ENCODE measurements at places on chromosomes 11 and 22. TPM values are rescaled to one million over a fixed set of nuclear protein-coding genes. Genes with fewer than 3 reads are reported as not detected.

- no peak overlapping the region for H3K4me3 ChIP-seq
- no peak for DNase-seq
- no peaks in the 10 kb centered on the region for H3K36me3 ChIP-seq
- no peak overlapping the region for H3K27ac ChIP-seq
- no peaks in the 10 kb centered on the region for H3K27me3 ChIP-seq
- H3K4me1 ChIP-seq, result no peaks in the 10 kb centered on the region
These were observed 26.0 kb downstream of the CELSR1 start for GRCh38 chr22:46511151-46512038.

Gene ANO1
- polyA plus RNA-seq, result 3.6 TPM

Gene ACRV1
- not detected for polyA plus RNA-seq

GRCh38 chr11:105202422-105202821 lies 62.9 kb upstream of the CARD18 start:
- H3K36me3 ChIP-seq, result no peaks in the 10 kb centered on the region
- no peaks in the 10 kb centered on the region for H3K27me3 ChIP-seq
- no peak overlapping the region for H3K4me3 ChIP-seq
- no peak overlapping the region for H3K27ac ChIP-seq

DNA sequence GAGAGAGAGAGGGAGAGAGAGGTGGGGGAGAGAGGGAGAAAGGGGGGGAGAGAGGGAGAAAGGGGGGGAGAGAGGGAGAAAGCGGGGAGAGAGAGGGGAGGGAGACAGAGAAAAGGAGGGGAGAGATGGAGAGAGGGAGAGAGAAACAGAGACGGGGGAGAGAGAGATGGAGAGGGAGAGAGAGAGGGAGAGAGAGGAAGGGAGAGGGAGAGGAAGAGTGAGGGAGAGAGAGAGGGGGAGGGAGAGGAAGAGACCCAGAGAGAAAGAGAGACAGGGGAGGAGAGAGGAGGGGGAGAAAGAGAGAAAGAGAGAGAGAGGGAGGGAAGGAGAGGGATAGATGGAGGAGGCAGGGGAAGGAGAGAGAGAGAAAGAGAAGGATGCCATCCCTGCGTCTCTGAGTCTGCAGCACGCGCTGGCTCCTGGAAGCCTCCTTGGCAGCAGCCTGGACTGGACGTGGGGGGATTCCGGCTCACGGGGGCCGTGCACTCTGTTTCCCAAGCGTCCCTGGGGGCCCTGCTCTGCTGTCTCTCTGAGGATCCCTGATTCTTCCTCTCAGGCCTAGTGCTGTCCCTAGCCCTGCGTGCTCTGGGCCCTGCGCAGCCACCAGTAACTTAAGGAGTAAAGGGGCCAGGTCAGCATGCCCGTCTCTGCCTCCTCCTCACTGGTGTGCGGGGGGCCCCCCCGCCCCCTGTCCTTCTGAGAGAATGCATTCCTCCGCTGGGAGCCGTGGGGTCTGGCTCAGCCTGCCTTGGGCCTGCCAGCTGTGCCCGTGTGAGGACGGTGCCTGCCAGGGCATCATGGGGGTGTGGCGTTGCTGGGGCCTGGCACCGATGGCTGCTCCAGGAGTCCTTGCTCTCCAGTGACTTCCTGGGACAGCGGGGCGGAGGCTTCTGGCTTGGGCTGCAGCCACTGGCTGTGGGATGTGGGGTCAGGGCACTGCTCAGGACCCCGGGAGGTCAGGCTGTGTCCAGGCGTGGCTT lies 429.5 kb downstream of the TBC1D22A start:
- H3K4me1 ChIP-seq, result no peaks in the 10 kb centered on the region
- H3K27ac ChIP-seq, result no peak overlapping the region
- DNase-seq, result no peak
- no peak overlapping the region for H3K4me3 ChIP-seq
- no peaks in the 10 kb centered on the region for H3K36me3 ChIP-seq

Gene ACR
- 0.34 TPM for polyA plus RNA-seq

- H3K27me3 ChIP-seq, result no peaks in the 10 kb centered on the region
- no peaks in the 10 kb centered on the region for H3K36me3 ChIP-seq
- H3K27ac ChIP-seq, result no peak overlapping the region
- H3K4me1 ChIP-seq, result peaks cover 4% of the 10 kb centered on the region
- DNase-seq, result no peak
These were observed 4.3 kb downstream of the RTN4RL2 start for GRCh38 chr11:57464539-57465181.

DNA sequence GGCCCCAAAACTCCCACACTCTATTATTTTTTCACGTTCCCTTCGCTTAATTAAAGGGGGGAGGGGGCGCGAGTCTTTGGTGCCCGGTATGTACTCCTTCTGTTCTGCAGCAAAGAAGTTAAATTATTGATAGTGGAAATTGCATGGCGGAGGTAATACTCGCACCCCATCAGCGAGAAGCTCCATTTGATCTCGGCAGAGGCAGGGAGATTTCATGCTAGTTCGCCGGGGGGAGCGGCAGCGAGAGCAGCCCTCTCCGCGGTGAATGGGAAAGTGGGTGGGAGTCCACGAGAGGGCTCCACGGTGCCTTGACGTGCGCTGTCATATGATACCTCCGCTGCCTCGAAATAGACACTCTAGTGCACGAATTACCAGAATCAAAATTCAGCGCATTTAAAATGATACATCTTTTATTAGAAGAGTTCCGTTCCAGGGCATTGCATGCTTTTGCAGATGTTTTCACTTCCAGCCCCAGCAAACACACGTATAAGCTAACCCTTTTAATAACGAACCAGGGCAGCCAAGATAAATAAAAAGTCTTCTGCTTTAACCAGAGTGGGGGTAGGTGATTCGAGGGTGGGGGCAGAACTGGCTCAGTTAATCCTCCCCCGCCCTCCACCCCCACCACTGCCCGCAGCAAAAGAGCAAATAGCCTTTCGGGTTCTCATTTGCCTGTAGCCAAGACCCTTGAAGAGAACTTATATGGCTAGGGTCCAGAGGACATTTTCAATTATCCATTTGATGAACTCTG lies 1.3 kb upstream of the BDNF start:
- no peaks in the 10 kb centered on the region for H3K36me3 ChIP-seq
- H3K27me3 ChIP-seq, result peaks cover 12% of the 10 kb centered on the region
- no peak overlapping the region for H3K27ac ChIP-seq
- DNase-seq, result no peak

GRCh38 chr11:16252373-16252772 lies 104.0 kb downstream of the SOX6 start:
- H3K27me3 ChIP-seq, result no peaks in the 10 kb centered on the region
- no peaks in the 10 kb centered on the region for H3K36me3 ChIP-seq
- H3K4me3 ChIP-seq, result no peak overlapping the region
- DNase-seq, result no peak
- no peak overlapping the region for H3K27ac ChIP-seq

- DNase-seq, result no peak
- peaks cover 39% of the 10 kb centered on the region for H3K4me1 ChIP-seq
- no peaks in the 10 kb centered on the region for H3K36me3 ChIP-seq
- H3K27ac ChIP-seq, result no peak overlapping the region
These were observed 977 bp upstream of the KCNJ5 start for GRCh38 chr11:128890216-128890542.

DNA sequence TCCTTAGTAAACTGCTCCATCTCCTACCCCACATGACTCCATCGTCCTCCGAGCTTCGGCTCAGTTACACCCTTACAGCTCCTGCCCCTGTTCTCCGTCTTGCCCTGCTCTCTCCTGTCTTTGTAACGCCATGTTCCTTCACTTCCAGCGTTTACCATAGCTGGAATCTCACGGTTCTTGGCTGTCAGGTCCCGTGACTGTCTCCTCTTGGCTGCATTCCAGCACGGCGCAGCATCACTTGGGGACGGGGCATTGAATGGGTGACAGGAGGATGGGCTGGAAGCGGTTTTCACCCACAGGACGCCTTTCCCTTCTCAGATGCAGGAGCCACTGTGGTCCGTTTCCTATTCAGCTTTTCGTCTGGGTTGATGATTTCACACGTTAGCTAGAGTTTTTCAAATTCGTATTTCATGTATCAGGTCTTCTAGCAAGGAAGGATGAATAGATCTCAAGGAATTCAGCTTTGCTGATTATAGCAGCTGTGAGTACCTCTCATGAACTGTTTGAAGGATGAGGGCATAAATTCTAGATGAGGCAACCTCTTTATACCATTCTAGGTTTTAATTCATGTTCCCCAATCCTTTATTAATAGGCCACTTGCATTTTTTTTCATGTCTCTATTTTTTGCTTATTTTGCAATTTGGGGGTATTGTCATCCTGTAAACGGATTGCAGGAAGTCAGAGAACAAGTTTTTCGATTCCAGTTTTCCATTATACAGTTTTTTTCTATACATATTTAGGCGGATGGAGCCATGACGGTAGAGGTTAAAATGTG lies 29.1 kb downstream of the ZBED4 start:
- H3K27me3 ChIP-seq, result no peaks in the 10 kb centered on the region
- H3K36me3 ChIP-seq, result peaks cover 17% of the 10 kb centered on the region
- H3K4me1 ChIP-seq, result no peaks in the 10 kb centered on the region

Gene OR4S1
- not detected for polyA plus RNA-seq

- H3K27me3 ChIP-seq, result no peaks in the 10 kb centered on the region
- DNase-seq, result no peak
- H3K36me3 ChIP-seq, result no peaks in the 10 kb centered on the region
- no peak overlapping the region for H3K4me3 ChIP-seq
These were observed 80.9 kb downstream of the TIMP3 start for GRCh38 chr22:32882360-32882755.

Gene L3MBTL2
- 15.9 TPM for polyA plus RNA-seq

GRCh38 chr11:118485273-118485672 lies 42.0 kb upstream of the TTC36 start:
- no peaks in the 10 kb centered on the region for H3K4me1 ChIP-seq
- no peak for DNase-seq
- H3K4me3 ChIP-seq, result no peak overlapping the region
- H3K27me3 ChIP-seq, result no peaks in the 10 kb centered on the region
- peaks cover 28% of the 10 kb centered on the region for H3K36me3 ChIP-seq

DNA sequence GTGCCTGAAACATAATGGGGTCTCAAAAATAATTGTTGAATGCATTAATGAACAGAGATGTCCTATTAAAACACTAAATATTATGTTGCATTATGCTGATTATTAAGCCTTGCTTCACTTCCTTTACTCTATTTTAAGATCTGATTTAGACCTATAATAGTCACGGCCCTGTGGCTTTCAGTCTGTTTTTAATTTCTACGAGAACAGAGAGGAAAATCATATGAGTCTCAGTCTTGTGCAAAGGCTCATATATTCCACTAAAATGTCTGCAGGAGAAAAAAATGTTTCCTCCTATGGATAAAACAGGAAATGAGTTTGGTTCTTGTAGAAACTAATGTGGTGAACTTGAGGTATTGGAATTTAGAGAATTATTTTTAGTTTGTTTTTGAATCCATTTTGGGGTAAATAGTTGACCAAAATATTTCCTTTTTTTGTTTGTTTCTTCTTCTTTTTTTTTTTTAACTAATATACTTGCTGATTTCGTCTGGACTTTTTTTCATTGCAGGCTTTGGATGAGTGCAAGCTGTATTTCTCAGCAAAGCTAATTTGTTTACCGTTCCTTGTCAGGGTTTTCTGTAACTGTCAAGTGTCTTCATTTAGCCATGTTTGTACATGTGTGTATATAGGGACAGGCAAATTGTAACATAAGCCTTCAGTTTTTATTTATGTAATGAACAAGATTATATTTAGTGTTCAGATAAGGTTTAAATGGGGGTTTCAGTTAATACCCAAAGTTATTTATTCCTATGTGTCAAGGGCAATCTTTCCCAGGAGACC lies 139.1 kb upstream of the DDI1 start:
- H3K36me3 ChIP-seq, result no peaks in the 10 kb centered on the region
- H3K27me3 ChIP-seq, result no peaks in the 10 kb centered on the region
- H3K4me1 ChIP-seq, result no peaks in the 10 kb centered on the region

Gene KCNK4
- polyA plus RNA-seq, result not detected

All from pancreas (tissue), 10 donors.